ENCODE measurements at places on chromosomes 3 and 15.

GRCh38 chr3:102979682-102980354 is 545.0 kb downstream of the ZPLD1 start:
- no peak for DNase-seq

GRCh38 chr3:58021962-58022361 is 13.7 kb downstream of the FLNB start:
- DNase-seq, result no peak

- DNase-seq, result no peak
Measured at GRCh38 chr15:40006646-40007045, 32.3 kb downstream of the SRP14 start.

DNA sequence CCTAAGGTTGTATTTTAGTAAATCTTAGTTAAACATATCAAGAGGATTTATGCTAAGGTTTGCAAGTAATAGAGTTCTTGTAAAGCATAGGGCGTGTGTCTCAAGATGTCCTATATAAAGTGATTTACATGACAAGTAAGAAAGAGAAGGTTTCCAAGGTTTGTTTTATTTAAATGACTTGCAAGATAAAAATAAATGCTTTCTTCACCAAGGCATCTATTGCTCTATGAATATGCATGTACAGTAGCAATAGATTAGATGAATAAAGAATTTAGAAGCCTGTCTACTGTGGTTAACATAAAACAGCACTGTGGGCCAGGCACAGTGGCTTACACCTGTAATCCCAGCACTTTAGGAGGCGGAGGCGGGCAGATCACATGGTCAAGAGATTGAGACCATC is 466.4 kb upstream of the IL12A start:
- no peak for DNase-seq

DNA sequence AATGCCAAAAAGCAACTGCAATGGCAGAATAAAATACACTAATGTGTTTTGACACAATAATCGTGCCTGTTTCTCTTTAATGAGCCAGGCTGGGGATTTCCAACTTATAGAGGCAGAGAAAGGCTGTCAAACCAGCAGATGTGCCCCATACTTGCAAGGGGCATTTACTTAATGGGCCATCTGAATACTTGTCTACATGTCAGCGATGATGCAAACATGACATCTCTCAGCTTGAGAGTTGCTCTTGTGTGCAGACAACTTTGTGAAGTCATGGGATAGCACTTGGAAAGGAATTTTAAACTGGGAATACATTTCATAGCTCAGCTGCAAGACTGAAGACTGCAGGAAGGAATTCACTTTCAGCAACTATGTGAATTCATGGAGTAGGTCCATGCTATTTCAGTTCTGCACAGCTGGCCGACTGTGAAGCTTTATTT is 127.4 kb upstream of the ADAMTS9 start:
- no peak for DNase-seq

- DNase-seq, result no peak
Measured at GRCh38 chr3:19065027-19065426, 83.3 kb upstream of the KCNH8 start.

DNA sequence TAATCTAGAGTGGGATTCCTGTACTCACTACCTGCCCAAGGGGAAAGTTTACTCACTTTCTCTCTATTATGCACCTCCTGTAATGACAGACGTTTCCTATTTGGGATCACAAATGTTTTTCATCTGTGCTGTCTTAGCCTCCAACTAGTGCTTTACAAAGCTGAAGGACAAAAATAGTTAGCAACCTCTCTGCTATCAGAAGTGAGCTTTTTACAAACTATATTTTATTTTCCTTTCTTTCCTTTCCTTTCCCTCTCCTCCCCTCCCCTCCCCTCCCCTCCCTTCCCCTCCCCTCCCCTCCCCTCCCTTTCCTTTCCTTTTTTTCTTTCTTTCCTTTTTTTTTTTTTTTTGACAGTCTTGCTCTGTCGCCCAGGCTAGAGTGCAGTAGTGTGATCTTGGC is 130.8 kb downstream of the UNC13C start:
- no peak for DNase-seq

GRCh38 chr15:26773917-26774316 is 1.1 kb upstream of the GABRB3 start:
- DNase-seq, result no peak

- DNase-seq, result no peak
Measured at GRCh38 chr3:188584162-188584529, 430.2 kb downstream of the LPP start.

- no peak for DNase-seq
Measured at GRCh38 chr3:129507181-129507831, 21.1 kb upstream of the RHO start.

- no peak for DNase-seq
Measured at GRCh38 chr3:148646126-148646665, 51.5 kb upstream of the AGTR1 start.

DNA sequence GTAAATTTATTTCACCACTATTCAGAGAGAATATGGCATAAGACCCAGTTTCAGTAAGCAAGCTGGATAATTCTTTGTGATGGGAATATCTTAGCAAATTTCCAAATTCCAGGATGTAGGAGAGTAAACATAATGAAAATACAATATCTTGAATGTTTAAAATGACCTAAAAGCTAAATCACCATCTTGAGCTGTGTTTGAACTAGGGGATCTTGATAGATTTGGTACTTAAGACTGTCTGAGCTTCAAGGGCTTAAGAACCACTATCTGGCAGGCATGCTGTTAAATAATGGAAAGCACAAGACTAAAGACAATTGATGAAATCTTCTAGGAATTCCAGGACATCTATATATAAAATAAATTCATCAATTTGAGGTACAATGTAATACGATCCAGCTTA is 217.7 kb downstream of the ATP8B4 start:
- no peak for DNase-seq

- DNase-seq, result no peak
Measured at GRCh38 chr3:187736418-187736871, 8.8 kb downstream of the BCL6 start.

DNA sequence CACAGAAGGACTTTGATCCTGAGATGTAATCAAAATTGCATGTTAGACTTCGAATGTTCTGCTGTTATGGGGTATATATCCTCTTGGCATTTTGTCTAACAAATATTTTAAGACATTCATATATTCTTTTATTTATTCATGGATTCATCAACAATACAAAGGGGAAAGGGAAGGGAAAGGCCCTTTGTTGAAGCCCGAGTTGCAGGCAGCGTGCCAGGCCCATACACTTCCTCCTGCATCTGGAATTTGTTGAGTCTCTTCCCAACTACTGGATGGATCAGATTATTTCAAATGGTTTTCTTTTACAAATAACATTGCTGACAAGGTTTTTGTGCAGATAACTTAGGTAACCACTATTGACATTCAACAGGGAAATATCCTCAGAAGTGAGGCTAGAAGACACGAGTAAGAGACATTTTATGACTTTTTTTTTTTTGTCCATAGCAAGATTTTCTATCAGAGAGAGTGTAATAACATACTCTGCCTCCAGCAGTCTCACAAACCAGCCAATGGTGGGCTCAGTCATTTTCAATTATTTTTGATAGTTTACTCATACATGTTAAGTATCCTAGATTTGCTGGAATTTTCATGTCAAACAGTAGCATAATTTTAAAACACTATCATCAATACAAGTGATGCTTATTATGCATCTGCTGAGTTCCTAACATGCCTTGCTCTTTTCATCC is 94.3 kb downstream of the RPL39L start:
- DNase-seq, result no peak

GRCh38 chr15:80480171-80480811 is 76.1 kb downstream of the ARNT2 start:
- no peak for DNase-seq

DNA sequence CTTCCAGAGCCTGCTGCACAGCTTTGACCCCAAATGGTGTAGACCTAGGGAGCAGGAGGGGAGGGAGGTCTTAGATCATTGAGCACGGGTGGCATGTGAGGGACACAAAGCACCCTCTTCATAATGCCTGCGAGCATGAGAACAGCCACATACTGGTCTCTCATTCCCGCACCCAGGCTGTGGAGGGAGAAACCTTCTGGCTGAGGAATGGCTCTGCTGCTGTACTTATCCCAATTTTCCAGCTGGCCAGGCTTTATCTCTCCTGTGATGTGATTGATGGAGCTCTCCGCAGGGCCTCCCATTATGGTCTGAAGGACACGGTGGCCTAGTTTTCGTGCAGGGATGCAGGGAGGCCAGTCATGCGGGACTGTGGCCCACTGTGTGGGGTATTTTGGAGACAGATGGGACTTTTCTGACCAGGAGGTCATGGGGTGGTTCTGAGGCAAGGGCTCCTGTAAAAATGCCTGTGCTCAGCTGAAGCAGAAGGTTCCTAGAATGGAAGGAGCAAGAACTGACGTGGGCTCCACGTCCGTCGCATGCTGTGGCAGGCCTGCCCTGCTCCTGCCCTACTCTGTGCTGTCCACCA is 251.5 kb downstream of the PLCL2 start:
- no peak for DNase-seq

- DNase-seq, result no peak
Measured at GRCh38 chr3:48320996-48321395, 12.5 kb downstream of the SPINK8 start.

DNA sequence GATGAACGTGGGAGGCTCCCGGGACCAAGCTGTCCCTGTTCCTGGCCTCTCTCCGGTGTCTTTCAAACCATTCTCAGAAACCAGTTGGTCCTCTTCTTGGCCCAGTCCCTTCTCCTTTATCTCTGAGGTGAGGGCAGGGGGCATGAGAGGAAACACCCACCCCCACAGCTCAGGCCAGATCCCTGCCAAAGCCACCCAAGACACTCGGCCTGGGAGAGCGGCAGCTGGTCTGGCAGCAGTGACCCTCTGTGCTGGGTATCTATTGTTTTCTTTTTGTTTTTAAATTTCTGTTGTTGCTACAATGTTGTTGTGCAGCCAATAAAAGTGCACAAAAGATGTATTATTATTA is 27.3 kb downstream of the ACSBG1 start:
- no peak for DNase-seq

GRCh38 chr3:52606373-52607085 is 70.1 kb downstream of the UQCC5 start:
- DNase-seq, result no peak

DNA sequence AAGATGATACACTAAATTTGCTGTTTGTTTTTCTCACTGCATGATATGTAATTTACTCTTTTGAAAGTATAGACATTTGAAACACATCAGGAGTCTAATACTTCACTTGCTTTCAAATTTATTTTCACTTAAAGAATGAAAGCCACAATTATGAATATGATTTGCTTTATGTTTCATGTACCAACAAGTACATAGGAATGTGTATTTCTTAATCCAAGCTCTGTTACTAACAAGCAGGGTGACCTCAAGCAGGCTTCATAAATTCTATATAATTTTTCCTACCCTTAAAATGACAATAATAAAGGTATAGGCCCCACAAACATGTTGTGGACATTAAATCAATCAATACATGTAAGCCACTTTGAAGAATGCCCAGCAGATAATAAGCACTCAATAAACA is 170.2 kb upstream of the P2RY1 start:
- DNase-seq, result no peak

DNA sequence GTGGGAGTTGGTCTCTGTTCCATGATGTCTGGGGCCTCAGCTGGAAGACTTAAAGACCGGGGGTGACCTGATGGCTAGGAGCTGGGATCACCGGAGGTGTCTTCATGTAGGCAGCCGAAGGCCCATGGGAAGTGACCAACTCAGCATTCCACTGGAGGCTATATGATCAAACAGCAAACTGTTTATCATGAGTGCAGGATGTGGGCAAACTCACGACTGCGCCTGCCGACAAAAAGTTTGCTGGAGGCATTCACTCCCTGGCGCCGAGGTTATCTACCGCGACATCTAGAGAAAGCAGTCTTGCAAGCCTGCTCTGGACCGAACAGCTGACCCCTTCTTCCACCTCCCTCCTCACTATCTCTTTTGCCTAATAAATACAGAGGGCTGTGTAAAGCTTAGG is 62.7 kb upstream of the NR2C2 start:
- DNase-seq, result no peak

- no peak for DNase-seq
Measured at GRCh38 chr15:75228787-75229186, 27.1 kb downstream of the C15orf39 start.

DNA sequence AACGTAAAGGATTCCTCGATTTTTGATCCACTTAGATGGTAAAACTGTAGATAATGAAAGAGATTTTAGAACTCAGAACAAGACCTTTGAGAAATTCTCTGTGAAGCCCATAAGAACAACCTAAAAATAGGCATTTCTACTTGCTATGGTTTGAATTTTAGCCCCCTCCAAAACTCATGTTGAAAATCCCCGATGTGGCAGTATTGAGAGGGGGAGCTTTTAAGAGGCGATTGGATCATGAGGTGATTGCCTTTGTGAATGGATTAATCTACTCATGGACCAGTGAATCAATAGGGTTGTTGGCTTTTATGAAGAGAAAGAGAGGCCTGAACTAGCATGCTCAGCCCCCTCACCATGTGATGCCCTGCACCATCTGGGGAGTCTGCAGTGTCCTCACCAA is 20.2 kb upstream of the AHSG start:
- no peak for DNase-seq

DNA sequence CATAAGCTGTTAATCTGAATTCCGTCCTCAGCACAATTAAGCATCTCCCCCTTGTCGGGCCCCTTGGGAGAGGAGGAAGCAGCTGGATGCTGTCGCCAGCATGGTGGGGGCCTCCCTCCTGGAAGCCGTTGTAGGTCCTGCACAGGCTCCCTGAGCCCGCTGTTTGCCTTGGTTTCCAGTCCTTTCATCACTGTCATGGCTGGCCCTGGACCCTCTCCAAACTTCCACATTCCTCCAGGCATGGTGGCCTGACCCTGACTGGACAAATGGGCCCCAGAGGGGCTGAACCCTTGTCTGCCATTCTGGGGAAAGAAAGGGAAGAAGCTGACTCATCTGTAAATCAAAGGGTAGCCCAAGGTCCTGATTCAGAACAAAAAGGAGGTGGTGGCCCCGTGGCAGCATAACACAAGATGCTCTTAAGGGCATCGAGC is 300.5 kb upstream of the LRRFIP2 start:
- no peak for DNase-seq

DNA sequence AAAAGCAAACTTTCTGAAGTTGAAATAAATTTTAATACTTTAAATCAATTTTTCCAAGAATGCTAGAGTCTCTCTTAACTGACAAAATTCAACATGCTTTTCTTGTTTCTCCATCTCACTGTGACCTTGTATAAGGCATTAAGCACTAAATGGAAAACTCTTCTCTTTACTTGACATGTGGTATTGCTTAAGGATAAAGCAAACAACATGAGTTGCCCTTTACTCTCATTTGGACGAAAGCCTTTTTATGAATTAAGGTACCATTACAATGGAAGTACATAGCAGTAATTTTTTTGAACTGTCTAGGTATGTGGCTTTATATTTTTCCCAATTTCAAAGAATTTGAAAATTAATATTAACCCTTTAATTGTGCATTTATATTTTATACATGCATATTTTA is 1.4 kb downstream of the STRIT1 start:
- no peak for DNase-seq

- no peak for DNase-seq
Measured at GRCh38 chr3:16089521-16089920, 85.0 kb upstream of the GALNT15 start.

GRCh38 chr15:34795267-34796081 is at the start of gene ACTC1:
TSS of gene ACTC1 (minus strand) at chr15:34795549. CDS start at chr15:34794808, 741 bp downstream.
- DNase-seq, result no peak
